GM23248 (cell line): ENCODE measurements at places on chromosomes 12 and 14. TPM values are rescaled to one million over a fixed set of nuclear protein-coding genes. Genes with fewer than 3 reads are reported as not detected.

GRCh38 chr12:29734734-29735133, 49.0 kb downstream of the TMTC1 start:
- no peak for DNase-seq

- no peak for DNase-seq
Observed at GRCh38 chr12:94614288-94614721, 36.1 kb downstream of the TMCC3 start.

The GNB3 gene
- total RNA-seq = 1.0 and 3.2 TPM in 2 replicates

GRCh38 chr12:59036347-59036746, 116.0 kb upstream of the LRIG3 start:
- DNase-seq = no peak

GRCh38 chr14:53943751-53944083, 12.9 kb downstream of the BMP4 start:
- DNase-seq = no peak

- DNase-seq = peak; percentile 91
Observed at GRCh38 chr12:92602476-92602875, 100.3 kb upstream of the PLEKHG7 start.

The CMA1 gene
- total RNA-seq = not detected in 2 replicates

DNA sequence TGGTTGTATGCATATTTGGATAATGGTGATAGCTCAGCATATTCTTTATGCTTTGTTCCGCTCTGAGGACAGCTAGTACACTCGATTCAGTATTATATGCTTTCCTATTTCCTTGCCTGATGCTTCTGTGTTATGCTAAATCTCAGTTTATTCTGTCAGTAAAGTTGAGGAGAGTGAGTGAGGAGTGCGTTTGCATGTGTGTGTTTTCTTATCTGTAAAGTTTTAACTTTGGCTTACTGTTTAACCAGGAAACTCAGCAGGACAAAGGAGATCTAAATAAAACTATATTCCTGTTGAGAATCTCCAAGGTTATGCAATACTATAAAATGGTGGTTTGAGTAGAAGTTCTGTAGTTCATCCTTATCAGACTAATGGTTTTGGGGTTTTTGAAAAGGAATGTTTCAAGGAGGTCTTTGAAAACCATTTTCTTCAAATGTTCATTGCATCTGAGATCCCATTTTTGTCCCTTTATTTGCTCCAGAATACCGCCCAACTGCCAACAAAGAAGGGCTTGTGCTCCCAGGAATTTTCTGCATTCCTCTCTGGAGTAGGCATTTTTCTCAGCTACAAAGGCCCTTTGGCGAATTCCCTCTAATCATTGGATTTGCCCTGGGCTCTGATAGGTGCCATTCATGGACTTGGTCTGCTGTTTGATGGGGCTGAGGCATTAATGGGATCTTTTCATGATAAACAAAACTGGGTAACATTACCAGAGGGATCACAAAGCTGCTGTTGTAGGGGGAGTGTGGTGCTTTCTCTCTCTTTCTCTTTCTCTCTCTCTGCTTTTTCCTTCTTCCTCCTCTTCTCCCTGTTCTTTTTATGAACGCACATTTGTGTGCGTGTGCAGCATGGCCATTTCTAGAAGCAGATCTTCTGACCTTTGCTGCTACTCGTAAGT, 71.7 kb downstream of the HMGA2 start:
- DNase-seq = no peak

The SVOP gene
- total RNA-seq = not detected in 2 replicates

The RAPGEF3 gene
- 1.3 and 3.7 TPM in 2 replicates for total RNA-seq

GRCh38 chr14:21476523-21476924, 235 bp downstream of the RAB2B start:
- DNase-seq = peak; percentile 84

DNA sequence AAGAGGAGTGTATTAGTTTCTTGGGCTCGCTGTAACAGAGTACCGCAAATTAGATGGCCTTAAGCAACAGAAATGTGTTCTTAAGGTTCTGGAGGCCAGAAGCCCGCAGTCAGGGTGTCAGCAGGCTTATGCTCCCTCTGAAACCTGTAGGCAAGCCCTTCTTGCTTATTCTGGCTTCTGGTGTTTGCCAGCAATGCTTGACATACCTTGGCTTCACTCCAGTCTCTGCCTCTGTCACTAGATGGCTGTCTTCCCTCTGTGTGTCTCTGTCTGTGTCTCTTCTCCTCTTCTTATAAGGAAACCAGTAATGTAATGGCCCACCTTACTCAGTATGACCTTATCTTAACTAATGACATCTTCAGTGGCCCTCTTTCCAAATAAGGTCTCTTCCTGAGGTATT, 85.1 kb downstream of the DERA start:
- DNase-seq = peak; percentile 61

The NR1H4 gene
- total RNA-seq = not detected in 2 replicates

The DENND5B gene
- 12.0 and 12.6 TPM in 2 replicates for total RNA-seq
